ENCODE measurements at places on chromosomes 12 and 14.
A peak's percentile ranks its signal among the peaks of the same experiment; 100 is the strongest.

DNA sequence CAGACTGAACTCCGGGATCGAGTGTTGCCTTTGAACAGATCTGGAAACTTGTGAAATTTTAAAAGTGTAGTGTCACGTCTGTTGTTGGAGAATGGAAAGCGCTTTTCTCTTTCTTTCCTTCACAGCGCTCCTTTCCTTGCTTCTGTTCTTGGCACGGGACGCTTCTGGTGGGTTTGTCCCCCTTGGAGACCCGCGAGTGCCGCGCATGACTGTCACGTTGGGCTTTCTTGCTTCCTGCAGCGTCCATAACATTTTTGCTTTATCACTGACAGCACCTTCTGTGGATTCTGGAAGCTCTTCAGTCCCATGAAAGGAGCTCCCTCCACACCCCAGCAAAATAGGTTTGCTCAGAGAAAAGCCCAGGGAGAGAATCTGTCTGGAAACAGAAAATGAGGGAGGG, 193.0 kb upstream of the TMEM132C start:
- DNase-seq: no peak

GRCh38 chr12:21301-22189, 45.0 kb upstream of the IQSEC3 start:
- DNase-seq: no peak

DNA sequence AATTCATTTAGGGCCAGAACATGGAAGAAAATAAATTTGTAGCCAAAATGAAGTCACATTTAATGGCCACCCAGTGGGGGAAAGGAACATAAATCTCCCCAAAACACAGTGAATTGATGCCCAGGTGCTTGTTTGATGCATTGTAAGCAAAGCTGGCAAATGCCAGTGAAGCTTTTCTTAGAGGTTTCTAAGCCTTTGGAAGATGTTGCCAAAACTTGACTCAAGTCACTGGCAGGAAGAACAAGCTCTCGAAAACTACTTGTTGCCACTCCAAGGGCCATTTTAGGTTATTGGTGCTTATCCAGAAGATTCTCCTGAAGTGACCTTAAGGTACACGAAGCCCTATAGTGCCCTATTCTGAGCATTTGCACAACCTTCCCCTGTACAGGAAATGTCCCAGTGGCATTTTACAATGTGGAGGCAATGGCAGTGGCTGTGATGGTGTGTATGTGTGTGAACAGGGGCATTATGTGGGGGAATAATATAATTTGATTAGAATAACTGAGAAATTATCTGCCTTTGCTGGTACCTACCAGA, 89.5 kb upstream of the NOVA1 start:
- DNase-seq: no peak

DNA sequence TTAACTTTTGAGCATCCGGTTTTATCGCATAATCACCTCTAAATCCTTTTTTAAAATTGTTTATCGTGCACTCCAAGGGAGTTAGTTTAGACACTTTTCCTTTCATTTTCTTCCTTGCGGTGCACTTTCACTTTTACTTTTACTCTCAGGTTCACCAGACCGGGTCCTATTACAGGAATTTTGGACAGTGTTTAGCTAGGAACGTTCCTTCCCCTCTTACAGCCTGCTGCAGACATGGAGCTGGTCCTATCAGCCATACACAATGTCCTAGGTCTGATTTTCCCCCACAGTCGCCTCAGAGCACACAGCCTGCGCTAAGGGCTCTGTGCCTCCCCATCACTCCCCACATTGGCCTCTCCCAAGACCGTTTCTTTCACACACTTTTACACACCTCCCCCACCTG, 103.9 kb downstream of the ALG10 start:
- DNase-seq: no peak

DNA sequence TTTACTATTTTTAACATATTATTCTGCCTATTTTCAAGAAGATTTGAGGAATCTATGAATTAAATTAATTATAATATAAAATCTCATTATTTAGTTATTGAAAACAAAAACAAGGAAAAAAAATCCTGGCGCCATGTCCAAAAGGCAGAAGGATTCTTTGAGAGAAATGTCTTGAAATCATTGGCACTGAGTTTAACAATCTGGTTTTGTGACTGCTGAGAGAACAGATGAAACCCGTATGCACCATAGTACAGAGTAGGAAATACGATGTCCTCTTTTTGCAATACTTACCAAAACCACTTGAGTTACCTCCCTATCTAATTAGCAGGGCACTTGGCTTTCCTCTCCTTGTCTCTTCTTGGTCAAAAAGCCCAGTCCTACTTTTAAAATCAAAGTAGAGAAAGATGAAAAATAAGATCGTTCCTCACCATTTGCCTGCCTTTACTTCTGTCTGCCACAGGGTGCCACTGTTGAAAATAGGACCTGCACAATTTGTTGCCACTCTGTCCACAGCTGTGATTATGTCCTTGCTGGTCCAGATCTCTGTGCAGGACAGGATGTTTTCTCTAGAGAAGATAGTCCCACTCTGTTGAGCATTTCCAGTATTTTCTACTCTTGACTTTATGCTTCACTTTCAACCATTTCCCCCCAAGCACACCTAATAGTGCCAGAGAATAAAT, 179.7 kb downstream of the PDZRN4 start:
- no peak for DNase-seq

GRCh38 chr12:95351748-95352147, 122.2 kb upstream of the METAP2 start:
- DNase-seq: no peak

DNA sequence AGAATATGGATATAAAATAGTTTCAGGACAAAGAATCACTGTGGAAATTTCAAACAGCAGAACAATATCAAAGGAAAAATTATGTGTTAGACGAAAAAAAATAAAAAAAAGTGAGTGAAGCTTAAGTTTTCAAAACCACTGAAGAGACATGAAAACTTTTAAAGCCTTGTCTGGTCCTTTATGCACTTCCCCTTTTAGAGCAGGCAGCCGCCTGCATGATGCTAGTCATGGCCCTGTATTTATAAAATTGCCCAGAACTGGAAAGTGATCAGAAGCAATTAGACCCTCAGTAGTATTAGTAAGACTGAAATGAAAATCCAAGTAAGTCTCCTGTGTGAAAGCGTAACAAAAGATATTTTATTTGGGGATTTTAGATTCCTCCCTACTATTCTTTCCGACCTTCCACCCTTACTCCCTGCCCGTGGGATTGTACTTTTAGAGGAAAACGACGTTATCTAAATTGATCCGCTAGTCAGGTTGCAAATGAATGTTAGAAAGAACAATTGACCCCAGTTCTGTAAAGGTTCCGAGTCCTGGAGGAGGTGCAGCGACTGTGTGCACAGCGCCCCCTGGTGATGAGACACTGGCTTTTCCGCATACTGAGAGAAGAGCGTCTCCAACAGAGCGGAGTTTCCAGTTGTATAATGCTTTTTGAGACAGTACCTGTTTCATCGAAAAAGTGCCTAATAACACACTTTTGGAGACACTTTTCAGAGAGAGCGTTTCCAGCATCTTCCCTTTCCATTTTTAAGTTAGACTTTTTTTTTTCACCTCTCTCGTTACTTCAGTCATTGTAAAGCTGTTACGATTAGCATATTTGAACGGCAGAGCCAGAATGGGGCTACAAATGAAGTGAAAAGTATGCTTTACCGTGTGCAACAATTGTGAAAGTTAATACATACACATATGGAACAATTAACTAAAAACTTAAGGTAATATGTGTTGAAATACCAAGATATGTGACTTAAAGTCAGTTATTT, 12.4 kb downstream of the MGST1 start:
- no peak for DNase-seq

GRCh38 chr14:83825843-83826242, 1704.1 kb upstream of the FLRT2 start:
- DNase-seq: no peak

GRCh38 chr14:76767681-76768656, 6.7 kb downstream of the VASH1 start:
- DNase-seq: no peak

- no peak for DNase-seq
These were observed 10.8 kb downstream of the PPFIBP1 start for GRCh38 chr12:27534765-27535161.

DNA sequence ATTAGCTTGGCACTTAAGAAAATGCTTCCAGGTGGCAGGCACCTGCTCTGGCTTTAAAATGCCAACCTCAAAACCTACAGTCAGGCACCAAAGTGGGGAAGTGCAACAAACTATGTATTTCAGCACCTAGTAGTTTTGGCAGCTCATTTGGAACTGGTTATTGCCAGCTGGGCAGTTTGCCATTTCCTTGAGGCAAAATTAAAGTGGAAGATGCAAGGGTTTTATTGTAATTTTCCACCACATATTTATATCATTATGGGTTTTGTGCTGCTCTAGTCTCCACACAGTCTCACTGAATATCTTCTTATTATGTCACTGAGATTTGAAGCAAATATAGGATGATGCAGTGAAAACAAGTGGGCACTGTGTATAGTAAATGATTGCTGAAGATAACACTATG, 117.0 kb downstream of the PRKD1 start:
- no peak for DNase-seq

GRCh38 chr12:26125400-26126339, 833 bp upstream of the BHLHE41 start:
- peak; percentile 16 for DNase-seq

- DNase-seq: no peak
These were observed 249.2 kb downstream of the AEBP2 start for GRCh38 chr12:19688532-19688931.

DNA sequence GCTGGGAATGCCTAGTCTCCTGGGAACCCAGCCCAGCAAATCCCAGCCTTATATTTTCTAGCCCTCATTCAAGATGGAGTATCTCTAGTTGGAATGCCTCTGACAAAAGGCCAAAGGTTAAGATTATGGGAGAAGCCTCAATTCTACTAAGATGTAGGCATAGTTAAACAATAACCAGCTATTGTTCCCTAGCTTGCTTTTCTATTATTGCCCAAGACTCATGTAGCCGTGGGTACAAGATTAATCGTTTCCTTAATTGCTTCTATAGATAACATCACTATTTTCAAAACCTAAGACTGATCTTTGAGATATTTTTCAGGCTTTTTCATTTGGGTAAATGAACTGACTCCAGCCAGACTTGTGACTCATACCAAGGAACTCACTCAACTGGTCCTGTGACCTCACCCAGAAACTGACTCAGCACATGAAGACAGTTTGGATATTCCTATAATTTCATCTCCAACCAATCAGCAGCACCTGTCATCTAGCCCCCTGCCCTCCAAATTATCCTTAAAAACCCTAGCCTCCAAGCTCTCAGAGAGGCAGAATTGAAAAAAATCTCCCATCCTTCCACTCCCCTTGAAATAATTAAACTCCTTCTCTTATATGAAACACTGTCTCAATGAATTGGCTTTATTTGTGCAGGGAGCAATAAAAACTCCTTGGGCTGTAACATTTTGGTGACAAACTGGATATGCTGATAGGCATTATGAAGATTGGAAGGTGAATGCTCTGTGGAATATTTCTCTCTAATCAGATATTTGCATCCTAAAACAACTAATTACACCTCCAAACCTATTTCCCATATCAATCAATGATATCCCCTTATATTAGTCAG, 589.0 kb downstream of the C12orf50 start:
- no peak for DNase-seq

- DNase-seq: no peak
These were observed 7.6 kb upstream of the ATP5MC2 start for GRCh38 chr12:53683494-53683893.

GRCh38 chr12:2292560-2292959, 239.8 kb downstream of the CACNA1C start:
- no peak for DNase-seq

GRCh38 chr14:32572867-32573150, 243.7 kb downstream of the AKAP6 start:
- no peak for DNase-seq

DNA sequence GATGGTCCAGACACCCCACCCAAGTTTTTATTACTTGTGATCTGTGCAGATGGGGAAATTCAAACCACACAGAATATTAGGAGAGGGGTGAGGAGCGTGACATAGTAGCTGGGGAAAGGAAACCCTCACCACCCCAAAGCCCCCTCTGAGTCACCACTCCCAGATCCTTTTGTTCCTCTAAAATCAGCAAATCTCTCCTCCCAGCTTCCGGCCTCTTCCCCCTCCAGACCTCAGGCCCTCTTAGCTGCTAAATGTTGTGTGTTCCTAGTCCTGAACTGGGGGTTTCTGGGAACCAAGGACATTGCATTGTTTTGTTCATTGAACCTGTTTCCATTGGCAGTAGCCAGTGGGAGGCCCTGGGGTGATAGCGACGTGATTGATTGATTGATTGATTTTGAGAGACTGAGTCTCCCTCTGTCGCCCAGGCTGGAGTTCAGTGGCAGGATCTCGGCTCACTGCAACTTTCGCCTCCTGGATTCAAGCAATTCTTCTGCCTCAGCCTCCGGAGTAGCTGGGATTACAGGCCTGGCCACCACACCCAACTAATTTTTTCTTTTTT, 5.9 kb upstream of the ORAI1 start:
- no peak for DNase-seq

DNA sequence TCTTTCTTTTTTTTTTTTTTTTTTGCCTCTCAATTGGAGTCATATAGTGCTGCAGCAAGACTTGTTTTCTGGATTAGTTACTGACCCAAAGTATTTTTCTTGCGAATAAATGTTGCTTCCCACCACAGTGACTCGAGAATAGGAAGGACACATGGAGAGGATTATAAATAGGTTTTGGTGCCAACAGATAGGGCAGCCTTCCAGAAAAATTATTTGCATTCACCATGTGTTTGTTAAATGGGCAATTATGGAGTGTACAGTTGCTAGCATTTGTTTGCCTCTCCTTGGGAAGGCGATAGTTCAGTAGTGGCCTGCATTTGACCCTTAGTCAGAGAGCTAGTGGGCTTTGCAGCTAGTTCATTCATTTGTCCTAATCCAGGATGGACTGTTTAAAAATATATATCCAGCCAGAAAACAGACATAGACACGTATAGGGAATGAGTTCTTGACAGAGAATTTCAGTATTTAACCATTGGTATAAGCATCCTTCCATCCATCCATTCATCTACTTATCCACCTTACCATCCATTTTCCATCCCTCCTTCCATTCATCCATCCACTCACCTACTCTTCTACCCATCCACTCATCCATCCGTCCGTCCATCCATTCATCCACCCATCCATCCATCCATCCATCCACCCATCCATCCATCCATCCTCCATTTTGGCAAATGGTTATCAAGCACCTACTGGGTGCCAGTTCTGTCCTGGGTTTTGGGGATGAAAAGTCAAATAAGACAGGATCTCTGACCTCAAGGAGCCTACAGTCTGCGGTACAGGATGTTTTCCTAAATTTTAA, 67.5 kb downstream of the CHST11 start:
- no peak for DNase-seq

DNA sequence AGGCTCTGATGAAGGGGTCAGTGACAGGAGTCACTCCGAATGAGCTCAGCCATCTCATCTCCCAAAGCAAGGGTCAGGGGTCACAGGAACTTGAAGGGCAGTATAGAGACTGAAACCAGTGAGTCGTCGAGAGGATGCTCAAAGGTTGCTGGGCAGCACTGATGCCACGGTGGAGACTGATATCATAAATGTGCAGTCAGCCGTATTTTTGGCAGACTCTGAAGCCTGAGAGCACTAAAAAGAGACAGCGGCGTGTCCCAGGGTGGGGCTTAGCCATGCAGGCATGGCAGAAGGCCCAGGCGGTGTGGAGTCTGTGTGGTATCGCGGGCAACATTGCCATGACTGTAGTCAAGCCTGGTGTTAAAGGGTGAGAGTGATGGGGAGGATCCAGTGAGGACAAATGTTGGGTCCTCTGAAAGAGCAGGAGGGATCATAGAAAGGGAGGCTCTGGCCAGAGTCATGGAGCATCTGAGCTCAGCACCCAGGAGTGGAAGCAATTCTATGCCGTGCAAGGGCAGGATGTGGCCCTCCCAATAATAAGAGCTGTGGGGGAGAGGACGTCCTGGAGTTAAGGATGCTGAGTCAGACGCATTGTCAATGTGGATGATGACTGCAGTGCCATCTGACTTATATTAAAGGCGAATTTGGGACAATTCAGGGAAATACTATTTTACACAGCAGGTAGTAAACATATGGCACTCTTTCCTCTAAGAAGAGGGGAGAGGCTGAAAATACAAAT, 241.2 kb upstream of the FKBP4 start:
- DNase-seq: no peak

All from esophagus squamous epithelium (tissue), 5 donors.